ENCODE measurements at places on chromosomes 11 and 22. TPM values are rescaled to one million over a fixed set of nuclear protein-coding genes. Genes with fewer than 3 reads are reported as not detected.

The SERHL2 gene
- polyA plus RNA-seq: 6.0 TPM

The AIFM3 gene
- polyA plus RNA-seq: 0.47 TPM

The DNAJB7 gene
- 0.29 TPM for polyA plus RNA-seq

The SCN2B gene
- 5.3 TPM for polyA plus RNA-seq

The KIRREL3 gene
- polyA plus RNA-seq: 2.1 TPM

GRCh38 chr11:75920848-75921247, 105.8 kb downstream of the UVRAG start:
- no peak for DNase-seq

DNA sequence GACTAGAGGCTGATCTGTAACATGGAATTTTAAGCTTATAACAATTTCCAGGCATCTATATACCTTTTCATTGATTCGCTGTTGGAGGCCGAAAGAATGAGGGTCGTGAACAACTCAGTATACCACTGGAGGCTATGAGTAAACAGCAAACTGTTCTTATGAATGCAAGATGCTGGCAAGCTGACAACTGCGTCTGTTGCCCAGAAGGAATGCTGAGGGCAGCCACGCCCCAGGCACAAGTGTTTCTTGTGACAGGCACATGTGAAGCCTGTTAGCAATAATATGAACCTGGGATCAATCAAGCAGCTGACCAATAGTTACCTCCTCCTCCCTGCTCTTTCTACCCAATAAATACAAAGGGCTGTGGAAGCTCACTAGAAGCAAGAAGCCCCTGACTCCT, 15.3 kb downstream of the RTCB start:
- no peak for DNase-seq

- no peak for DNase-seq
Measured at GRCh38 chr11:100681064-100681502, 6.0 kb upstream of the ARHGAP42 start.

DNA sequence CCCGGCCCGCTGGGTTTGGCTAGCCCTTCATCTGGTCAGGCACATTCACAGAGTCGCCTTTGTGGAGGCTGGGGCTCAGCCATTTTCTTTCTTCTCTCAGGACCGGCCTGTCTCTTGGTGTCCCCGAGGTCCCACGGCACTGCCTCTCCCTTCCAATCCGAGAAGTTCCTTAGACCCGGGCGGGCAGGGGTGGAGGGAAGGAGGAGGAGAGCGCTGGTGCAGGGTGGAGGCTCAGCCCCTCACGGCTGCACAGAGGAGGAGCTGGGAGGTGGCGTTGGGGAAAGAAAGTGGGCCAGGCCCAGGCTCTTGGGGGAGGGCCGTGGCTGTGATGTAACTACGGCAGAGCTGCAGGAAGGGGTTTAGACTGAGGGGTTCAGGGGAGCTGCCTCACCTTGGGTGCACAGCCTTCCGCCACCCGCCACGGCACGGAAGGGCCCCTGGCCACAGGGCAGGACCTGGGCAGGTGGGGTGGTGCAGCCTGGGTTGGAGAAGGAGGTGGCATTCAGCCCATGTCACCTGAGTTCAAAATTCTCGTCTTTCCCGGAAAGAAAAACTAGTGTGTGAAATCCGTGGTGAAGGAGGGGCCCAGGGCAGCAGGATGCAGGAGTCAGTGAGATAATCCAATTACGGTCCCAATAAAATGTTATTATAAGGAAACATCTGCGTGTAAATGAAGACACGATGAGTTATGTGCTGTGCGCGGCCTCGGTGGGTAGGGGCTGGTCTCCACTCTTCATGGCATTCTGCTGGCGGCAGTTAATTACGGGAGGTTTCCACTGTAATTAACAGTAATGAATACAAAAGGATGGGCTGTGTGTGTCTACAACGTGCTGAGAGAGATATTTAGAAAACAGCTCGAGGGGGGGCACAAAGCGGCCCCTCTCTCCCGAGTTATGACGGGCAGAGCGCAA, 1.7 kb downstream of the BRSK2 start:
- no peak for DNase-seq

DNA sequence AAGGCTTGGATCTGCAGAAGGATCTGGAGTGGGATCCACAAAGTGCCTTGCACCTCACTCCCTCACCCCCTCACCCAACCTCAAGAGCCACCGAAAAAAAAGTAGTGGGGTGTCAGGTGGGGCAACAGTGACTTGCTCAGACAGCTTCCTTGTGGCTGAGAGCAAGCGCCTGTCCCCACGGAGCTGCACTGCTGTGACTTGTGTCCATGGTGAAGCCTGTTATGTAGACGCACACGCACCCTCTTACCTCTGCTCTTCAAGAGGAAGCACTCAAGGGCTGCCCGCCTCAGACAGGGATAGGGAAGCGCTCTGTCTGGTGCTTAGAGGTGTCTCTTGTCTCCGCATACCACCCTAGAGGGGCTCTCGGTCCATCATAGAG, 1.2 kb downstream of the DRD2 start:
- DNase-seq: no peak

DNA sequence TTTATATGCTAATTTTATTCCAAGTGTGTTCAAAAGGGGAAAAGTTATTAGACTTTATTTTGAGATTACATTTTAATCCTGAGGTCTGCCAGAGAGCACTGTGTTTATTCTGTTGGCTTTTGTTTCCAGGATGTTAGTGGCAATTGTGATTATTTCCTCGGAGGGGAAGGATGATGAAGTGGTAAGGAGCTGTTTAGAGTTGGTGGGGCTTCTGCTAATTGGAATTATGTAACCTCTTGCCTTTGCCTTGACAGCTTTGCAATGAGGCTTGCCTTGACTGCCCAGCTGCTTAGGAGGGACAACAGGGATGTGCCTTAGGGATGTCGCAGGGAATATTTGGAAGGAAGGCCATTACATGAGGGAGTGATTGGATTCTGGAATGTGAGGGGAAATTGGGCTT, 89.7 kb upstream of the E2F8 start:
- no peak for DNase-seq

DNA sequence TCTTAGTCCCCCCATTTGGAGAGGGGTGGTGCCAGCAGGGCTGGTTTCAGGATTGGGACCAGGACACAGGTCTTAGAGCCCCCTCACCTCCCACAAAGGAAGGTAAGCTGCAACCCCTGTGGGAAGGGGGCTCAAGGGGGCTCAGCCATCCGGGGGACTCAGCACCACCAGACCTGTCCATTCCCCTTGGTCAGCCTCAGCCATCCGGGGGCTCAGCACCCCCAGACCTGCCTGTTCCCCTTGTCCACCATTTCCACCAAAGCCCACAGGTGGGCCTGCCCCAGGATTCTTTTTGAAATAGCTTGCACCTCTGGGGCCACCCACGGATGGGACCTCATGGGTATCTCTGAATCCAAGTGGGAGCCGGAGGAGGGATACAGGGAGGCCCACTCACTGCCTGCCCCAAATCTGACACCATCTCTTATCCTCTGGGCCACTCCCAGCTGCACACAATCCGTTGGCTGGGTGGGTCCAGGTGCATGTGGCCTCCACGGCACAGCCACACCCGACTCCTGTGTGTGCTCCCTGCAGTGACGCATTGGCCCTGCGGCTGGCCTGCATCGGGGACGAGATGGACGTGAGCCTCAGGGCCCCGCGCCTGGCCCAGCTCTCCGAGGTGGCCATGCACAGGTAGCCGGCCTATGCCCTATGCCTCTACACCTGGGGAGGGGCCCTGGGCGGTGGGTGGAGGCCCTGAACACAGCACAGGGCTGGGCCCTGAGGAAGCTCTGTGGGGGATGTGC, 15.9 kb downstream of the MCAT start:
- DNase-seq: no peak

DNA sequence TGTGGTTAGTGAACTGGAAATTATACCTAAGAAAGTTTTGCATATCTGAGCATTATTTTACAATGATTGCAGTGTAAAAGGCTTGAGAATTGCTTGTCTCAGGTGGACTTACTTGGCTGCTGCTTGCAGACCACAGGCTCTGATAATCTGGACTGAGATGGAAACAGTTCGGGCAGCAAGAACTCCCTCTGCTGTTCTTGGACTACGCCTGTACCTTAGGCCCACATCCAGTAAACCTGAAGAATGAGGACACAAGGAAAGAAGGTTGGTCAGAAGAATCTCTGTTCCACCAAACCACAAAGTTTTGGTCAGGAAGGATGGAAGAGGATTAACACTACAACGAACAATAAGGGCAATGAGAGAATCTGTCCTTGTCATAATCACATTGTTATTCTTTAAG, 80.1 kb downstream of the C2CD3 start:
- DNase-seq: no peak

DNA sequence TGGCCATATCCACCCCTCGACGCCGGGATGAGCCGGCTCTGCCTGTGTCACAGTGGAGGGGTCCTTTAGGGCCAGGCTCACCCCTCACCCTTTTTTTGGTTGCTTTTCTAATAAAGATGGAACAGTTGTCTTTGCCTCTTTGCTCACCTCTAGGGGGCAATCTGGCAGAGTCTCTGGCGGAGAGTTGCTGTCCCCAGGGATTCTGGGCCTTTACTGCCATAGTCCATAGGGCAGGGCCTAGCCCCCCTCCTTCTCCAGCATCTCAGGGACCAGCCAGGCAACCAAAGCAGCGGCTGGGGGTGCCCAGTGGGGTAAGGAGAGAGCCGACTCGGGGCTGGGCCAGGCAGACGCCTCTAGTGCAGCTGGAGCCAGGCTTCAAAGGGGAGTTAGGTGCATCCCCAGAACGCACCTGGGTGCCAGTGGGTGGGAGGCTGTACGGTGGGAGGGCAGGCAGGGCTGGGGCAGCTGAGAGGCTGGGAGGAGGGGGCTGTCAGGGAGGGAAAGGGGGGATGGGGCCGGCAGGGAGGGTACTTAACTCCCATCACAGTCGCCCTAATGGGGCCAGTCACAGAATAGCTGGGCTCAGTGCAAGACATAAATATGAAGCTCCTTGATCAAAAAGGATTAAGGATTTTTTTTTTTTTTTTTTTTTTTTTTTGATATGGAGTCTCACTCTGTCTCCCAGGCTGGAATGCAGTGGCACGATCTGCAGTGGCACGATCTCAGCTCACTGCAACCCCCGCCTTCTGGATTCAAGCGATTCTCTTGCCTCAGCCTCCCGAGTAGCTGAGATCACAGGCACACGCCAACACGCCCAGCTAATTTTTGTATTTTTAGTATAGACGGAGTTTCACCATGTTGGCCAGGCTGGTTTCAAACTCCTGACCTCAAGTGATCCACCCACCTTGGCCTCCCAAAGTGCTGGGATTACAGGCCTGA, 2.5 kb upstream of the SUSD2 start:
- DNase-seq: no peak

DNA sequence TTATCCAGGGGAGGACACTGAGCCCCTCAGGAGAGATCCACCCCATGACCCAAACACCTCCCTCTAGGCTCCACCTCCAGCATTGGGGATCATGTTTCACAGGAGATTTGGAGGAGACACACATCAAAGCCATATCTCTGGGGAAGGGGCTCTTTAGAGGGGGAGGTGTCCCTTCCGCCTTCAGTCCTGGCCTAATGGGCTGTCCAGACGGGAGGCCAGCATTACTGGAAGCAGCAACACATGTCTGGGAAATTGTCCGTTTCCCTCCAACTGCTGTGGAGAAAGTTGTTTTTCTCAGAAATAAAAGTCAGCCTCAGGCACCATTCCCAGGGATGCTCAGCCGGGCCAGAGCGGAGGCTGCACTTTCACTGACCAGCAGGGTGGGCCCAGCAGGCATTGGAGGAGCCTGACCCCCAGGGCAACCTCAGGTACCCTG, 9.5 kb downstream of the CACNA1I start:
- DNase-seq: no peak

DNA sequence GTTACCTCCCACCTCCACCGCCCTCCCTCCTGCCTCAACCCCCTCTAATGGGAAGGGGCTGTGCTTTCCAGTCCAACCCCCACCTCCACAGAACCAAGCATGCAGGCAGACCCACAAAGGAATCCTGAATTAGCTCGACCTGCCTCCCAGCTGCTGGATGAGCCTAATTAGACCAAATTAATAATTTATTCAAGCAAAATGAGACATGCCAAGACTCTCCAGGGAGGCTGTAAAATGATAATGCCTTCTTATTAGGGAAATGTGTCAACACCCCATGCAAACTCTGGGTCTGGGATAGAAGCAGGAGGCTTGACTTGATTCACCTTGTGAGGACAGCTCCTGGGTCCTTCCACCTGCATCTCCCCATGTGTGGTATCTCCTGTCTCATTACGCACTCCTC, 59.4 kb upstream of the HMGXB4 start:
- no peak for DNase-seq

GRCh38 chr11:134388590-134388989, 23.5 kb downstream of the B3GAT1 start:
- no peak for DNase-seq

DNA sequence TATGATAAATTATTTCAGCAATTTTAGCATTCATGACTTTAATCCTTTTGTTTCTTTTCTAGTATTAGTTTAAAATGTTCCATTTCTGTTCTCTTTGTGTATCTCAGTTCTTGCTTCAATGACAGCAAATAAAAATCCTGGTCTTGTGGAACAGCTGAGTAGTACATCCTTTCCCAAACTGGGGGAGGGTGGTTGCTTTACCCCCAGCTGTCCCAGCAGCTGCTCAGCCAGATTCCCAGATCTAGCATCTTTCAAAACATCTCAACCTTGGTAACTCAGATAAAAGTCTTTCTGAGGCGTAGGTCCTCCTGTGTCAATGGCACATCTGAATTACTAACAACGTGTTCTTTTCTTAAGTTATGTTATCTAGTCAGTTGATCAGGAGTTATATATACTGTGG, 72.2 kb upstream of the GRK2 start:
- no peak for DNase-seq

GRCh38 chr22:19522881-19523239, 1.4 kb downstream of the CLDN5 start:
- no peak for DNase-seq

GRCh38 chr11:126861796-126862459, 138.6 kb downstream of the KIRREL3 start:
- no peak for DNase-seq

DNA sequence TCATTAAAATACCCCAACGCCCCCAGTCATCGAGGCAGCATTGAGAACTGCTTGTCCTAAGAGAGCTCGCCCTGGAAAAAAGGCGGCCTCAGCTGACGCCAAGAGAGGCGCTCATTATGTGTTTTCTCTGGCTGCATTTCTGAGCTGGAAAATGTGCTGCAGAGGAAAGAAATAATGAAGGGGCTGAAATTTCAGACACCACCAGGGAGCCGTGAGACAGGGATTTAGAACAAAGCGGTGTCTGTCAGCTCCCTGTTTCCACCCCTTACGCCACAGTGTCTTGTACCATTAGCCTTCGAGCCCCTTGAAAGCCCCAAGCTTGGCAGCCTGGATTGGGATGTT, 14.4 kb downstream of the USH1C start:
- no peak for DNase-seq

GRCh38 chr22:24758164-24758799, 16.2 kb downstream of the PIWIL3 start:
- peak; percentile 44 for DNase-seq
